ENCODE measurements at places on chromosomes 16 and 17.

DNA sequence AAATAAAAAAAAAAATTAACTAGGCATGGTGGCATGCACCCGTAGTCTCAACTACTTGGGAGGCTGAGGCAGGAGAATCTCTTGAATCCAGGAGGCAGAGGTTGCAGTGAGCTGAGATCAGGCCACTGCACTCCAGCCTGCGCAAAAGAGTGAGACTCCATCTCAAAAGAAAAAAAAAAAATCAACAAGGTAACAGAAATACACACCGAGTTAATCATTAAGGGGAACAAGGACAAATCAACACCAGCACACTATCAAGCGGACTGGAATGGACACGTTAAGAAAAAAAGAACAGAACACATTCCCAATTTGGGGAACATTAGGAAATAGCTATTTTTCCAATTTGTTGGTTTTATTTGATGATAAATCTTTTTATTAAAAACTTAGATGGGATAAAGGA lies 28.4 kb upstream of the GLG1 start:
- DNase-seq: no peak

GRCh38 chr16:87657621-87658192 lies 55.4 kb downstream of the JPH3 start:
- no peak for DNase-seq

DNA sequence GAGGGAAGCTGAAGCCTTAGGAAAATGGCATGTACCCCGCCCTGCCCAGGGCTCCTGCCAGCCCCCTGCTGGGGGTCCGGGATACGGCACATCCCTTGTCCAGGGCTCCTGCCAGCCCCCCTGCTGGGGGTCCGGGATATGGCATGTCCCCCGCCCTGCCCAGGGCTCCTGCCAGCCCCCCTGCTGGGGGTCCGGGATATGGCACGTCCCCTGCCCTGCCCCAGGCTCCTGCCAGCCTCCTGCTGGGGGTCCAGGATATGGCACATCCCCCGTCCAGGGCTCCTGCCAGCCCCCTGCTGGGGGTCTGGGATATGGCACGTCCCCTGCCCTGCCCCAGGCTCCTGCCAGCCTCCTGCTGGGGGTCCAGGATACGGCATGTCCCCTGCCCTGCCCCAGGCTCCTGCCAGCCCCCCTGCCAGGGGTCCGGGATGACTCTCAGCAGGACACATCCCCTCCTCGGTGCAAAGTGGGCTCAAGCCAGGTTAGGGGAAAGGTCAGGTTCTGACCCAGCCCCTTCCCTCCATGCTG lies 43.2 kb downstream of the RPH3AL start:
- no peak for DNase-seq

DNA sequence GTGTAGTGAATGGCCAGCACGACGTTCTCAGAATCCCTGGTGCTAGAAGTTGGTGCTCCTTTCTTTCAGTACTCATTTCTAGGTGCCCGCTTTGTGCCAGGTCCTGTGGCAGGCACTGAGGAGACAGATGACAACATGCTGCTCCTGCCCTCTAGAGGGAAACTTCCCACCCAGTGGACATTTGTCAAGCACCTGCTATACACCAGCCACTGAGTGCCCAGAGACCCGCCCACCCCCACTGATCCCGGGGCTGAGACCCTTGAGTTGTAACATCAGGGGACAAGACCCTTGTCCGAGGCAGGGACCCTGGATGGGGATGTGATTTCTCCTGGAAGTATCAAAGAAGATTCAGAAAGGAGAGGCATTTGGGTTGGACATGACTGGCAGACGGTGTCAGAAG lies 25.1 kb downstream of the UNC13D start:
- no peak for DNase-seq

DNA sequence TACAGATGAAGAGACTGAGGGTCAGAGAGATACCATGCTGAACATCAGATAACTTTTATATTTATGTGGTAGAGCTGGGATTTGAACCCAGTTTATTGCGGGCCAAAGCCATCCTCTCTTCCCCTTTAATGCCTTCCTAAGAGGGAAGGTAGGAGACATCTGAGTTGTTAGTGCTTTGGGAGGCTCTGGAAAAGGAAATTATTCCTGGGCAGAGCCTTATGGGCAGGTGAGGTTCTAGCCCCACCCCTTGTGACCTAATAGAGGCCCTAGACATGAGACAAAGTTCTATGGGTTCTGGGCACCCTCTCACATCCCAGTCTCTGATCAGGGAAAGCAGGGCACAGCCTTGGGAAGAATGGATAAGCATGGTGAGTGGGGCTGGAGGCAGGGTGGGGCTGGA lies at the start of gene C17orf50:
C17orf50 (plus strand) TSS at position 301 of the 400 bp plus-strand sequence; CDS start at position 356, 55 bp downstream.
- no peak for DNase-seq

DNA sequence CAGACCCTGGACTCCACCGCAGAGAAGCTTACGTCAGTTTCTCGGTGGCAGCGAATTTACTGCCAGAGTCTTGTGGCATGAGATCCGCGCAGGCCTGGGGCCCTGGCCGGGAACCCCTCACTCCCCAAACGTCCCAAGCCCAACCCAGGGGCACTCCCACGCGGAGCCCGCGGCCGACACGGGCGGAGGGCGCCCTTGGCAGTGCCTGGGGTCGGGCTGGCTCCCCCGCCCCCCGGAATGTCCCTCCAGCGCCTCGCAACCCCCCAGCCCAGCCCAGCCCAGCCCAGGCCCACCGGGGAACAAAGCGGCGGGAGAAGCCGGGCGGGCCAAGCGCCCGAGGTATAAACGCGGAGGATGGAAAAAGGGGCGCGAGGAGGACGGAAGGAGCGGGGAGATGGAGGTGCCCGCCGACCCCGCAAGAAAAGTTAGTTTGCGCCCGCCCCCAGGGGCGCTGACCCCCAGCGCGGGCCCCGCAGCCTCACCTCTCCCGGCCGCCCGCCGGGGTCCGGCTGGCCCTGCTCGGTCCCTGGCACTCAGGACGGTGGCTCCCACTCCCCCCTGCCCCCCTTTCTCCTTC lies 330 bp downstream of the CASKIN2 start:
- no peak for DNase-seq

DNA sequence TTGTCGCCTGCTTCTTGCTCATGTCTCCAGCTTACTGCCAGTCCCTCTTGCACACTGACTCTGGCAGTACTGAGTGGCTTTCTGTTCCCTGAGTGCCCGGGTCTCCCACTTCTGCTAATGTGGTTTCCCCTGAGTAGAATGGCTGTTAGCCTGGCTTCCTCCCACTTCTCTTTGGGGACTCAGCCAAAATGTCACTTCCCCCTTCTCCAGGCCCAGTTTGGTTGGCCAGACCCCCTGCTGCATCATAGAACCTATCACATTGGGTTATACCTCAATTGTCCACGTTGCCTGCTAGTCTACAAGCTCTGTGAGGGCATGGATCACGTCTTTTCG lies 304.4 kb downstream of the HS3ST3B1 start:
- no peak for DNase-seq

DNA sequence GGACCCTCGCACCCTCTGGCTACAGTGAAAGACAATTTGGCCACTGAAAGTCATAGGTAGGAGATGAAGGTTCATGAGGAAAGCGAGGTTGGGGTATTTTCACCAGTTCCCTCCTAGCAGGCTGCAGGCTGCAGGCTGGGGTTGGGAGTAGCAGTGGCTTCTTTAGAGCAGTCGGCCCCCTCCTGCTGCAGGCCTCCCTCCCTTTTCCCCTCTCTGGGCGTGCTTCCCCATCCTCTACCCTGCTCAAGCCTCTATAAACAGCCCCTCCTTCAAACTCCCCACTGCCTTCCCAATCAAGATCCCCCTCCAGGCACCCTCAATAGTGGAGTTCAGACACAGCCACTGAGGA lies 41.8 kb downstream of the GAS7 start:
- no peak for DNase-seq

GRCh38 chr16:54568906-54569807 lies 282.6 kb upstream of the IRX3 start:
- DNase-seq: no peak

GRCh38 chr16:78102865-78103264 lies 3.4 kb downstream of the WWOX start:
- no peak for DNase-seq

DNA sequence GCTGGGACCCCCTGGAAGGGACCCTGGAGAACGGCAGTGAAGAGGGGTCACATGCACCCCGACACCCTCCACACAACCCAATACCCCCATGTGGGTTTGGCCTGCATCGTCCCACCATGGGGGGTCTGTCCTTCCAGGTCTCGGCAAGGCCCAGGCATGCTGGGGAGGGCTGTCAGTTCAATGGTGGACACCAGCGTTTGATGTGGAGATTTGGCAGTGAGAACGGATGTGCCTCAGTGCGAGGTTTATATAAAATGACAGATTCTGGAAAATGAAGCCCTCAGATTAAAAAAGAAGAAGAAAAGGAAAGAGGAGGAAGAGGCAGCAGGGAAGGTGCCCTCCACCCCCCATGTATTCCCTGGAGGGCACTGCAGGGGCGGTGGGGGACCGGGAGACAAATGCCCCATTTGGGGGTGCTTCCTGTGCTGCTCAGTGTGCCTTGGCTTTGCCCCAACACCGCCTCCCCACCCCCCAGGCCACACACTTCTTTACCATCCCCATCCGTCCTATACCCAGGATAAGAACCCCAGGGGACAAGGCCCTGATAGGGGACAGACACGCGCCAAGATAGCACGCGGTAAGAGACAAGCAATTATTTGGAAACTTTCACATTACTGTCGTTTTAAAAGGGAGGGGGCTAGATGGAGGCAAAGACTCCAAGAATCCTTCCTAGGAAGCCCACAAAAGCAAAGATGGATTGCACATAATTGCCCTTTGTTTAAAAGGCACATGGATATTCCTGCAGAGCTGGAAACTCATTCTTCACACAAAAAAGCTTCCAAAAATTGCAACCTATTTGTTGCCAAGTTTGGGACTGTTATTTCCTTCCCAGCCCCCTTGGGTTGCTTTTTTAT lies 21.0 kb downstream of the RBFOX3 start:
- DNase-seq: no peak

GRCh38 chr17:41835214-41835799 lies 725 bp downstream of the NT5C3B start:
- DNase-seq: no peak

GRCh38 chr17:30534298-30534697 lies 57.1 kb downstream of the GOSR1 start:
- no peak for DNase-seq

DNA sequence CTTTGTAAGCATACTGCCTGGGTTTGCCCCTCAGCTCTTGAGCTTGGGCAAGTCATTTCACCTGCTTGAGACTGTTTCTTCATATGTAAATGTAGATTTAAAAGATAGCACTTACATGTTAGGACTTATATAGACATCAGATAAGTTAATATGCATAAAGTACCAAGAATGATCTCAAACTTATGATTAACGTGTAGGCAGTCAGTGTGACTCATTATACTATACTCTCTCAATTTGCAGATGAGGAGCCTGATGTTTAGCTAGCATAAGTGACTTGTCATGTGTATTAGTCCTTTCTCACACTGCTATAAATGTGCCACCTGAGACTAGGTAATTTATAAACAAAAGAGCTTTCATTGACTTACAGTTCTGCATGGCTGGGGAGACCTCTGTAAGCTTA lies 690.5 kb downstream of the KCNJ2 start:
- DNase-seq: no peak

DNA sequence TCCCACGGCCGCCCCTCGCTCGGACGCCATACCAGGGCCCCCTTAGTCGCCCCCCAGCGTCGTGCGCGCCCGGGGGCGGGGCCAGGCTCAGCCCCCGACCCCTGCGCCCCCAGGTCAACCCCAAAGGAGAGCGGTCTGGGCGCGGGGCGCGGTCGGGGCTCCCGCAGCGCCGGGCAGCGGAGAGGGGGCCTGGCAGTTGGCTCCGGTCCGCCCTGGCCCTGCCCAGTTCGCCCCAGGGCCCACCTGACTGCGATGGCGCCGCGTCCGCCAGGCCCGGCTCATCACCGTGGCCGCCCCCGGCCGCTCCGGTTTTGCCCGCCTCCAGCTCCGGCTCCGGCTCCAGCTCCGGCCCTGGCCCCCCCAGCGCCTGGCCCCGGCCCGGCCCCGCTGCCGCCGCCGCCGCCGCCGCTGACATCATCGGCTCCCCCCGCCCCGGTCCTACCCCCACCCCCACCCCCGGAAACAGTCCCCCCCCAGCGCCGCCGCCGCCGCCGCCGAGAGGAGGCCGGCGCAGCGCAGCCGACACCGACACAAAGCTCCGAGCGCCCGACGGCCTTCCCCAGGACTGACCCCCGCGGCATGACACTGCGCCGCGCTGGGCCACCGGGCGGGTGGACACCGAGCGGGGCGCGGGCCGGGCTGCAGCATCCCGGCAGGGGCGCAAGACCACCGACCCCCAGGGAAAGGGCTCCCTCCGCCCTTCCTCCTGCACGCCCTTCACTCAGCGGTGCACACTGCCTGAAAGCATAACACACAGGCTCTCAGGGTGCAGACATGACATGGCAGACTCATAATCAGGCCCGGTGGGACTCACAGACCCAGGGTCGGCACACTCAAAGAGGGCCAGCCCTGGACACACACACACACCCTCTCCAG lies at the start of gene ZBTB4:
ZBTB4 (minus strand) TSS at position 419 of the 876 bp plus-strand sequence. CDS start 12,830 bp downstream, outside the sequence.
- peak; percentile 77 for DNase-seq

DNA sequence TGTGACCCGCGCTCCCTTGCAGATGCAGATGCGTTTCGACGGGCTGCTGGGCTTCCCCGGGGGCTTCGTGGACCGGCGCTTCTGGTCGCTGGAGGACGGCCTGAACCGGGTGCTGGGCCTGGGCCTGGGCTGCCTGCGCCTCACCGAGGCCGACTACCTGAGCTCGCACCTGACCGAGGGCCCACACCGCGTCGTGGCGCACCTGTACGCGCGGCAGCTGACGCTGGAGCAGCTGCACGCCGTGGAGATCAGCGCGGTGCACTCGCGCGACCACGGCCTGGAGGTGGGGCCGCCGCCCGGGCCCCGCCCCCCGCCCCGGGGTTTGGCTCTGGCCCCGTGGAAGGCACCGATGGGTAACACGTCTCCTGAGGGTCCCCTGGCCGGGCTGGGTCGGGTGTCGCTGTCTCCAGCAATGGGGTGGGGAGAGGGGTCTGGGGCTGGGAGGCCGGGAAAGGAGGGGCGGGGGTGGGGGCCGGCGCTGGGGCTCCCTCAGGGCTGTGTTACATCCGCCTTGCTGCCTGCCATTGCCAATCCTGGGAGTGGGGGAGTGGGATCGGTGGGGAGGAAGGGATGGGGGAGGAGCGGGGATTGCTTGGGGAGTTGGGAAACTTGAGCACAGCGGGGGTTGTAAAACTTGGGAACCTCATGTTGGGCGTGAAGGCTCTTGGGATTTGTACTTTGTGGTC lies 737 bp downstream of the NUDT16L1 start:
- peak; percentile 81 for DNase-seq

- DNase-seq: no peak
Measured at GRCh38 chr17:1032391-1032790, 35.5 kb downstream of the TIMM22 start.

- peak; percentile 33 for DNase-seq
Measured at GRCh38 chr16:17282247-17282646, 188.5 kb downstream of the XYLT1 start.

- DNase-seq: peak; percentile 89
Measured at GRCh38 chr17:3913531-3914311, 2.5 kb downstream of the P2RX1 start.

GRCh38 chr16:10851512-10851911 lies 25.5 kb upstream of the CIITA start:
- DNase-seq: no peak

All from GM10248 (cell line).